Nucleus accumbens (tissue), 56 donors: ENCODE measurements at places on chromosomes 16 and 17.

DNA sequence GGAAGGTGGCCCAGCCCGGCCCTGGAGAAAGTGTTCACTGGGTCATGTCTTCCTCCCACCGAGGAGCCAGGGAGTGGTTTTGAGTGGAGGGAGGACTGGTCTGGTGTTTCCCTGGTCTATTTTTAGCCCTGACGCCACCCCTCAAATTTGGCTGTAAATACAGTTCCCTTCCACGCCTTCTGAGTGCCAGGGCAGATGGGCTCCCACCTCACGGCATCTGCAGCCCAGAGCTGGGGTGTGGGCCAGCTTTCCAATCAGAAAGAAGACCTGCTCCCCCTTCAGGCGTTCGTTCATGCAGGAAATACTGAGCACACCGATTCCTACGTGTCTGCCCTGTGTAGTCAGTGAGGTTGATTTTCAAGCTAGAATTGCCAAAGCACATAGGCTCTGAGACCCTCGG, 53.7 kb downstream of the SNX20 start:
- DNase-seq, result no peak

DNA sequence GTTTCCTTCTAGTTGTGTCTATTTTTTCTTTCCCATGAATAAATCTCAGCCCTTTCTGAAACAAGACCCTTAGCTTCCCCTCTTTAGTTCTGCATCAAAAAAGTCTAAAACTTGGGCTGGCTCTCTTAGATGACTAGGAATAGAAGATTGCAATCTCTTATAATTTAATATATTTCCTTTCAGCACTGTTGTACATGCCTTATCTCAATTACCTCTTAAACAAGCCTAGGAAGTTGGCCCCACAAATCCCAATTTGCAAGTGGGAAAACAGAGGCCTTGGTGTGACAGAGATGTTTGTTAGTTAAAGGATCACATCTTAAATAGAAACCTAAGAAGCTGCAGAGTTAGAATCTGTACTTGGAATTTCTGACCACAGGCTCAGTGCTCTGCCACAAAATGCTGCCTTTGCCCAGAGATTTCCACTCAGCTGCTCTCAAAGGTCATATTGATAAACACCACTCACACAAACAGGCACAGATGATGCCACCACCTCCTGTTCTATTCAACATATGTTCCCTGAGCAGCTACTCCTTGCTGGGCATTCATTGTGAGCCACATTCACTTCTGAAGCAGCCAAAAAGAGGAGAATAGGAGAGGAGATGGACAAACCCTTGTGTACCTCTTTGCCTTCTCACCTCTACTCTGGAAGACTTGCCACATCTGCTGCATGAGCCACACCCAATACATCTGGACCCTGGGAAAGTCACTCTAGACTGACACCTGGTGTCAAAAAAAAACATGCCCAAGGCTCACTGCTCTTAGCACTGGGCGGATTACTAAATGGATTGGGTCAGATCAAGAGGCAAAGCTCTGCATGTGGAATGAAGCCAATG, 5.5 kb downstream of the CCDC182 start:
- DNase-seq, result no peak

GRCh38 chr16:68257251-68257905, 6.9 kb upstream of the SLC7A6 start:
- DNase-seq, result no peak

DNA sequence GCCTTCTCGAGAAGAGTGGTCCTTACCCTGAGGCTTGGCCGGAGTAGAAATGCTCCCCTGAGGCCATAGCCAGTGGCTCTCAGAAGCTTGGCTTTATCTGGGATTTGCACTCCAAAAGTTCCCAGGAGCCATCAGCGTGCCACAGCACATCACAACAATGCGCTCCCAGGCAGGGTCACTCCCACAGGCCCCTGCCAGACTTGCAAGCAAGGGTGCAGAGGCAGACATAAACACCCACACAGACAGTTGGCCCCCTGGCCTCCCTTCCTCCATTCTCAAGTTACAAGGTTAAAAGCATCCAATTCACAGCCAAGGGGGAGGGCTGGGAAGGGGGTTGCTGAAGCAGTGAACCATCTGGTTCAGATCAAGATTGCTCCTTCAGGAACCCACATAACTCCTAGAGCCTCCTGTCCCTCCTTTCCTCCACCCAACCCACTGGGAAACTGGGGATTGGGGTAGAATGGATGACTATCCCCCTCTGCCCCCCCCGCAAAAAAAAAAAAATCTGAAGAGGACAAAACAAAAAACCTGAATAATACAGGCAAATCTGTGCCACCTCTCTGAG, 1.8 kb downstream of the ST3GAL2 start:
- DNase-seq, result no peak

DNA sequence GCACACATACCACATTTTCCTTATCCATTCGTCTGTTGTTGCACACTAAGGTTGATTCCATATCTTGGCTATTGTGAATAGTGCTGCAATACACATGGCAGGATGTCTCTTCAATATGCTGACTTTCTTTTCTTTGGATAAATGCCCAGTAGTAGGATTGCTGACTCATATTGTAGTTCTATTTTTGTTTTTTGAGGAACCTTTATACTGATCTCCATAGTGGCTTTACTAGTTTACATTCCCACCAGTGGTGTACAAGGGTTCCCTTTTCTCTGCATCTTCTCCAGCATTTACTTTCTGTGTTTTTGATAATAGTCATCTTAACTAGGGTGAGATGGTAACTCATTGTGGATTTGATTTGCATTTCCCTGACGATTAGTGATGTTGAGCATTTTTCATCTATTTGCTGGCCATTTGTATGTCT, 118.1 kb downstream of the STXBP4 start:
- no peak for DNase-seq

- no peak for DNase-seq
Observed at GRCh38 chr16:51049678-51050376, 101.2 kb downstream of the SALL1 start.

DNA sequence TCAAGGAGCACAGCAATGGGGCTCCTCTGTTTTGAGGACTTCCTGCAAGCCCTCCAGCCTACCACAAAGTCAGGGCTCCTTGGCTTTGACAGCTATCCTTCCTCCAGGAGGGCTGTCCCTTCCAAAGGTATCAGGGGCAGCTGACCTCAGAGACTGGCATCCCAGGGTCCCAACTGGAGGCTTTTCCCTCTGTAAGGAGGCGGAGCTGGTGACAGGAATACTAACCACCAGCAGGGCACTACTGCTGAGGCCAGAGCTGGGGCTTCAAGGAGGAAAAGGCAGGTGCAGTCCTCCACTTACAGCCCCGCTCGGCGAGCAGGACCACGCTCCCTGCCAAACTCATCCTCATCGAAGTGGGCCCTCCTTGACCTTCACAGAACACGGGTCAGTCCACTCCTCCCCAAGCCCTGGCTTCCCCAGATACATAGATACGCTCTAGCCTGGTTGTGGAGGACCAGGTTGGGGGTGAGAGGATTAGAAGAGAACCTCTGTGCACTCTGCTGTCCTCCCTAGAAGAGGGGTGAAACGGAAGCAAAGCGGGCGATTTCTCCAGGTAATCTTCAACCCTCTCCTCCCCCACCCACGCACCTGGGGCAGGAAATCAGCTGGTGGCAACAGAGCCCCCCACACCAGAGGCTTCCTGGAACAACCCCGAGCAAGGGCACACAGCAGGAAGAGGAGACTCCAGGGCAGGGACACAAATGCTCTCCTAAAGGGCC, 20.5 kb downstream of the ST3GAL2 start:
- no peak for DNase-seq

DNA sequence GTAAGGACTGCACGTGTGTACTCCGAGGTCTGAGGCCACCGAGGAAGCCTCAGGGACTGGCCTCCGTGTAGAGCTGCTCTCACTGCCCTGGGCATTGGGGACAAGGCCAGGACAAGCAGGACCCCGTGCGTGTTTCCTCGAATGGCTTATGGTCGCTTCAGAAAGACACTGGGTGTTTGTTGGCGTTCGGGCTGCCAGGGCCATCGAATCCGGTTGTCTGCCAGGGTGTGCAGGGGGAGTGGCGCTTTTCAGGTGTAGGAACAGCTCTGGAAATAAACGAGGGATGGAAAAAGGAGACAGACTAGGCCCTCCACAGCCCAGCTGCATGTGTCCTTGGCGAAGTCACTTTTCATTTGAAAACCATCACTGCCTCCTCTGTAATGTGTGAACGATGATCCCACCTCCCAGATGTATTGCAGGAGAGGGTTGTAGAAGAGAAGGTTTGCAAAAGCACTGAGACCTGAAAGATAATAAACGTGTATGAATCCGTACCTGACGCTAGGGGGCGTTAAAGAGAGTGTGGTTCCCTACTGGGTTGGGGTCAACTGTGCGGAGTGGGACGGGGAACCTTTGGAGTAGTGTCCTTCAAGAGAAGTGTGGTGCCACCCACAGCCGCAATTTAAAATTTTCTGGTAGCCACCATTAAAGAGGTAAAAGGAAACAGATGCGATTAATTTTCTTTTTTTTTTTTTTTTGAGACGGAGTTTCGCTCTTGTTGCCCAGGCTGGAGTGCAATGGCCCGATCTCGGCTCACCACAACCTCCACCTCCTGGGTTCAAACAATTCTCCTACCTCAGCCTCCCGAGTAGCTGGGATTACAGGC, 2.1 kb upstream of the ZSCAN10 start:
- DNase-seq, result no peak

DNA sequence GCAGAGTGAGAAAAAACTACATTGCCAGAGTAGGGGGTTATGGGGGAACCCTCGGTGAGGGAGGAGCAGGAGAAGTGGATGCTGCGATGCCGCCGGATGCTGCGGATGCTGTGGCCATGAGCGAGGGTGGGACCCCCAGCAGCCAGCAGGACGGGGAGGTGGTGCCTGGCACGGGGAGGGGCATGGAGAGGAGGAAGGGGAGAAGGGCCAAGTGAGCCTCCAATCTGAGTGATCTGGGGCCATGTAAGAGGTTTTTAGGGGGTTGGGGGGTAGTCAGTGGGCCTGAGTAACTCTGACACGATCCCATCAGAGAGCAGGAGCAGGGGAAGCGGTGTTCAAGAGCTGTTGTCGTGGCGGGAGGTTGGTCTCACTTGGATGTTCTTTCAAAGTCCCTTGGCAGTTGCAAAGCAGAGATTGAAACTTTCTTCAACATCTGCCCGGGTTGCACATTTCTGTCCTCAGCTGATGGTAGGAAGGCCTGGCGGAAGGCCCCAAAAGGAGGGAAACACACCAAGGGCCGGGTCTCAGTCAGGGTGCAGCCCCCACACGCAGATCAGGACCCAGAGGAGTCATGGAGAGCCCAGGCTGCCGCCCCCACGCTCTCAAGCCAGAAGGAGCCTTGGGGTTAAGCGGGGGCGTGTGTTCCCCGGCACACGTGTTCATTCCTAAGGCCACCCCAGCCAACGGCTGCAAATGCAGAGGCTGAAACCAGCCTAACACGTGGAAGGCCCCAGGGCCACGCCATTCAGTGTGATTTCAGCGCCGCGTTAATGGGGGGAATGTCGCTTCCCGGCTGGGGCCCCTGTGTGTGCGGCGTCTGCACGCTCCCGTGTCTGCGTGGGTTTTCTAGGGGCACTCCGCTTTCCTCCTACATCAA, 81.7 kb downstream of the ZDHHC7 start:
- DNase-seq, result no peak

- DNase-seq, result no peak
Observed at GRCh38 chr17:82238472-82239201, 9.8 kb downstream of the SLC16A3 start.

- no peak for DNase-seq
Observed at GRCh38 chr17:951325-952132, 28.0 kb downstream of the NXN start.

GRCh38 chr17:80625627-80626026, 81.0 kb downstream of the RPTOR start:
- DNase-seq, result no peak

GRCh38 chr17:29176558-29177351, 3.4 kb downstream of the MYO18A start:
- no peak for DNase-seq

DNA sequence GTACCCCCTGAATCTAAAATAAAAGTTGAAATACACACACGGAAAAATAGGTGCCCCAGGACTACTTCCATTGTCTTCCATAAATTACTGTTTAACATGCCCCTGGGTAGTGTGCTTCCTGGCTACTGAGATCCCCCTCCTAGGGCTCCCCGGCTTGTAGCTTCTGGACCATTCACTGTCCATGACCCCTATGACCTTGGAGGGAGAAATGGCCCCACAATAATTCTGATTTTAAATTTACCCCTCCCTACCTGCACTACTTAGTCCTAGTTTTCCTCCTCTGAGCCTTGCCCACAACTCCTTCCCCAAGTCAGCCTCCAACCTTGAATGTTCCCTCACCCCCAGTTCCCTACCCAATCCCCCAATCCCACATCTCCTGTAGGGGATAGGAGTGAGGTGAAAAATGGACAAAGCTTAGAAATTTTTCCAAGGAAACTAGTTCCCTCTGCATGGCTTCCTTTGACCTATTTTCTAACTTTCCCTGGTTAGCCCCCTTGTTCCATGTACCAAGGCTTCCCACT, 9.5 kb upstream of the MSL1 start:
- DNase-seq, result no peak
